ENCODE measurements at places on chromosomes 6 and 20. TPM values are rescaled to one million over a fixed set of nuclear protein-coding genes. Genes with fewer than 3 reads are reported as not detected.
A peak's percentile ranks its signal among the peaks of the same experiment; 100 is the strongest.

TSHZ2 gene
- total RNA-seq: not detected

EPM2A gene
- 2.9 TPM for total RNA-seq

RIN2 gene
- total RNA-seq: 69.8 TPM

NRSN1 gene
- total RNA-seq: not detected

GRCh38 chr6:129575378-129576118 lies 134.4 kb downstream of the ARHGAP18 start:
- peak; percentile 70 for DNase-seq
